ENCODE measurements at places on chromosomes 5 and 9. TPM values are rescaled to one million over a fixed set of nuclear protein-coding genes. Genes with fewer than 3 reads are reported as not detected.
A peak's percentile ranks its signal among the peaks of the same experiment; 100 is the strongest.

DNA sequence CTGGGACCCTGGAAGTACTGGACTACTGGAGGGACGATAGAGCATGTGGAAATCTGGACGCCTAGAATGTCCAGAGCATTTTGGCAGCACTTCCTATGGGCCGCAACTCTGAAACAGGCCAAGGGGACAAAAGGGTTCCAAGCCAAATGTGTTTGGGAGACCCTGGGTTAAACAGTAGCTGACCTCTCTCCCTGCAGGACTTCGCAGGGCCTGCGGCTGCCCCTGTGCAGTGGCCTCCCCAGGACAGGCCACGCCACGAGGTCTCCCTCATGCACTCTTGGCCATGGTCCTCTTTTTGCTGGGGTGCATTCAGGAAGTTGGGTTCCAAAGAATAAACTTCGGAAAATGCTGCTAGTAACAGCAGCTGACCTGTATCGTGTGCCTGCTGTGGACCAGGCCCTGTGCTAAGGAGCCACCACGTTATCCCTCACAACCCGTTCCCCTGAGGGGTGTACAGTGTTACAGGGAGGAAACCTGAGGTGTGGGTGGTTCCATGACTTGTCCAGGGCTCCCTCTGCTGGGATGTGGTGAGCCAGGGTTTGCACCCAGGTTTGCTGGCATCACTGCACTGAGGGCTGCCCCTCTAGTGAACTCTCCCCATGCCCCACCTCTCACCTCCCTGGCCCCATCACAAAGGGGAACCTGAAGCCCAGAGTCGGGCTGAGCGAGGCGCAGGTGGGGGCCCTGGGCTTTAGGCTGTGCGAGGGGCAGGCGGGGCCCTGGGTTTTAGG lies 79.4 kb downstream of the AMBP start:
- DNase-seq: peak; percentile 23

DNA sequence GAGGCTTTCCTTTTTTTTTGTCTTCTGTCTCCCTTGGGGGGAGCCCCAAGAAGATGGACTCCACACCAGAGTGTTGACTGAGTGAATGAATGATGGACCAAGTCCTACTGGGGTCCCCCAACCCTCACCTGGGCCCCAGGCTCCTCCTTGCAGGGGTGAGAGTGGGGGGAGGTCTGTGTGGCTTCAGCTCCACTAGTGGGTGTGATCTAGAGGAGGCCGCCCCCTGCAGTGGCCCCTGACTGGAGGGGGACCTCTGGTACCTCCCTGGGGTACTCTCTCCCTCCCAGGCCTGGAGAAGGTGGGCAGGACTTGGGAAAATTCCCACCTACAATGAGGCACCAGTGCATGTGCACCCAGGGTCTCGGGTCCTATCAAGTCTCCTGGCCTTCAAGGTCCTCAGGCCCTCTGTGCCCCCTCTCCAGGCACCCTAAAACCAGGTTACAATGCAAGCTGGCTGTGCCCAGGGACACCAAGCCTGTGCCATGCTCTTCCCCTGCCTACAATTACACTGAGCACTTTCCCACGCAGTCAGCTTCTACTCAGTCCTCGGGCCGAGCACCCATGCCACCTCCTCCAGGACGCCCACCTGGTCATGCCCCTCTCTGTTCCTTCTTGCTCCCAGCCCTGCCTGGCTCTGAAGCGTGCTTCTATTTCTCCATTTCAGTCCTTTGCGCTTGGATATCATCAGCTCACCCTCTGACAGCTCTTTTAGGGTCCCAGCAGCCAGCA lies 117.2 kb upstream of the PHYKPL start:
- DNase-seq: no peak

GDNF gene
- total RNA-seq: not detected

GRCh38 chr9:82410866-82411265 lies 422.3 kb downstream of the SPATA31D1 start:
- no peak for DNase-seq

GRCh38 chr9:36999728-37000333 lies 34.2 kb downstream of the PAX5 start:
- no peak for DNase-seq

DNA sequence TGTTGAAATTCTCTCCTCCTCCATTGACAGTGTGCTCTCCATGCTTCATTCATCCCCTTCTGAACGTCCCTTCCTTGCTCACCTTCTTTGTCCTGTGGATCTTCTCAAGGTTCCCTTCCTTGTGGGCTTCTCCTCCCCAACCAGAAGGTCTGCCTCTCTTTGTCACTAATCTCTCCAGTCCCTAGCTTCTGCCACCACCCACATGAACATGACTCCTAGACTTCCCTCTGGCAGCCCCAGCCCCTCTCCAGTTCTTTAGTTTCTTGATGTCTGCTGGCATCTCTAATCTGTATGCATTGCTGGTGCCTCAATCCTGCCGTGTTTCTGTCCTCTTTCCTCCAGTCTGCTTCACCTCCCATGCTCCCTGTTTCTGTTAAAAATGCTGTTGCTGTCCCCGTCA lies 79.3 kb downstream of the ARHGAP26 start:
- DNase-seq: no peak

DNA sequence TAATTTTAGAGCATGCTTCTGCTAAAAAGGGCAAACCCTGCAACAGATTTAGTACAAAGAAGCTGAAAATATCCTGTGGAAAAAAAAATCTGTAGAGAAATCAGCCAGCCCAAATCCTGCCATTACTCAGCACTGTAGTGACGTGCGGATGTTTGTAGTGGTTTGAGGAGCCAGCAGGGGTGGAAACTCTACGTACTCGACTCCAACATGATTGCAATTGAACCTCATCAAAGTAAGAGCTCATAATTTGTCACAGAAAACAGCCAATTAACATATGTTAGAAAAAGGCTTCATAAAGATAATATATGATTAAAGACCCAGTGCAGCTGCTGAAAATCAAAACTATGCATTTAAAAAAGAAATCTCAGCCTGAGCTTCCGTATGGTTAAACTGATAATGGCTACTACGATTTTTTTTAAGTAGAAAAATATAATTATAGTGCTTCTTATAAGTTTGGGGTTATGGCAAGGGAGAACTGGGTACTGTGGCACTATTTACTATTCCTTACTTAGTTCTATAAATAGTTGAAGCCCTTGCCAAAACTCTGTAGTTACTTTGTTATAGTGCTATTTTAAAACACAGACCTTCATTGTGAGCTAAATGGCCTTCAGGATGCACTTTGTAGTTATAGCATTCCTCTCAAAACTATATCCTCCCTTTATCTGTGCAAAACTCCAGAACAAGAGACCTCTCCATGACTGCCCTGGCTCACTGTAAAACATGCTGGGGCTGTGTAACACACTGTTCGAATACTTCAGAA lies 49.4 kb downstream of the MEF2C start:
- DNase-seq: no peak

- DNase-seq: no peak
Observed at GRCh38 chr5:68920888-68921287, 172.9 kb upstream of the SLC30A5 start.

CLTB gene
- 247 TPM for total RNA-seq

DNA sequence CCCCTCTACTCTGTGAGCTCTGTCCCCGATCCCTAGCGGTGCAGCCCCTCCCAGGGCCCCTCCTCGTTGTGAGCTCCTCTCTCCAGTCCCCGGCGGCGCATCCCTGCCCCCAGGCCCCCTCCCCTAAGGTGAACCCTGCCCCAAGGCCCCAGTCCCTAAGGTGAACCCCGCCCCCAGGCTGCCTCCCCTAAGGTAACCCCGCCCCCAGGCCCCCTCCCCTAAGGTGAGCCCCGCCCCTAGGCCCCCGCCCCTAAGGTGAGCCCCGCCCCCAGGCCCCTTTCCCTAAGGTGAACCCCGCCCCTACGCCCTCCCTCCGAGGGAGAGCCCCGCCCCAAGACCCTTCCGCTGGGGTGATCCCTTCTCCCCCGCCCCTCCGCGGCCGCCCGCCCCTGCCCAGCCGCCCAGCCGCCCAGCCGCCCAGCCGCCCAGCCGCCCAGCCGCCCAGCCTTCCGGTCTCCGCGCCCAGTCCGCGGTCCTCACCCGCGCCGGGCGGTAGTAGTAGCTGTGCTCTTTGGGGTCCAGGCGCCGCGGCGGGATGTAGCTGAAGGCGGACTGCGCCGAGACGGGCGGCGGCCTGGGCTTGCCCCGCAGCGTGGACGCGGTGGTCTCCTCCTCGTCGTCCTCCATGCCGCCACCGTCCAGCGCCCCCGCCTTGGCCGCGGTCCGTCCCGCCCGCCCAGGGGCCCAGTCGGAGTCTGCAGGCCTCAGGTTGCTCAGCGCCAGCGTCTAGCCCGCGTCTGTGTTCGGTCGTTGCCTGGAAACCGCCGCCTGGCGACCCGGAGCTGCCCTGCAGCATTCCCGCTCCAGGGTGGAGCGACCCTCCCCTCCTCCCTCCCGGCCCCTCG lies at the start of gene CFAP90:
Gene CFAP90, minus strand, starts transcription at position 739 of the 845 bp plus-strand sequence. Its CDS starts 112 bp downstream, at position 627.
- DNase-seq: peak; percentile 93

DNA sequence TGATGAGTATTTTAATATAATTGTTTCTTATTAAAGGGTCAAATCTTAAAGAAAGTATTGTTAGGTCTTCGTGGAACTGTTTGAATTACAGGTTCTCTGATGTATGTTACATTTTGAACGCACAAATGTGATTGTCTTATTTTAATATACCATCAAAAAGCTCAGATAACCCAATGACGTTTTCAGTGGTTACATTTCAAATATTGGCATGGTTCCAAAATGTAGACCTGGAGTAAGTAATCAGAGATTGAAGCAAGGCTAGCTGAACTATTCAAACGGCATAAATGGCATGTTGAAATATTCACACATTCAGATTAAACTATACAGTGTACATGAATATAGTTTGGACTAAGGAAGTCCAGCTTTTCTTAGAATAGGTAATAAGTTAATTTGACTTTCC lies 281.7 kb upstream of the EFNA5 start:
- no peak for DNase-seq

DNA sequence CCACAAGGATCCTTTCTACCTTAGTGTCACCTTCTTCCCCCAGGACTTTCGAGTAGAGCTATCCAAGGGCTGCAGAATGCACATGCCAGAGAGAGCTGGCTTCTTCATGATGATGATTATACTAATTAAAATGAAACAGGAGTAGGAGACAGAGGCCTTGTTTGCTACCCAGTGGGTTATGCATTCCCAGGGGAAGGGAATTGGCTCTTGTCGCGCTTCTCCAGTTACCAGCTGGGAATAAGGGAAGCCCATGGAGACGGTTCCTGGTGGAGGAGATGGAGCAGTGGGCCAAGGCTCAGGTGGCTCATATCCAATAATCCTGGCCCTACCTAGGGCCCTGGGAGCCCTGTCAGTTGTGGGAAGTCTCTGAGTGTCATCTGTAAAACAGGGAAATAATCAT lies 65.1 kb downstream of the WWC1 start:
- no peak for DNase-seq

ARSK gene
- total RNA-seq: not detected

C5orf58 gene
- 0.43 TPM for total RNA-seq

DNA sequence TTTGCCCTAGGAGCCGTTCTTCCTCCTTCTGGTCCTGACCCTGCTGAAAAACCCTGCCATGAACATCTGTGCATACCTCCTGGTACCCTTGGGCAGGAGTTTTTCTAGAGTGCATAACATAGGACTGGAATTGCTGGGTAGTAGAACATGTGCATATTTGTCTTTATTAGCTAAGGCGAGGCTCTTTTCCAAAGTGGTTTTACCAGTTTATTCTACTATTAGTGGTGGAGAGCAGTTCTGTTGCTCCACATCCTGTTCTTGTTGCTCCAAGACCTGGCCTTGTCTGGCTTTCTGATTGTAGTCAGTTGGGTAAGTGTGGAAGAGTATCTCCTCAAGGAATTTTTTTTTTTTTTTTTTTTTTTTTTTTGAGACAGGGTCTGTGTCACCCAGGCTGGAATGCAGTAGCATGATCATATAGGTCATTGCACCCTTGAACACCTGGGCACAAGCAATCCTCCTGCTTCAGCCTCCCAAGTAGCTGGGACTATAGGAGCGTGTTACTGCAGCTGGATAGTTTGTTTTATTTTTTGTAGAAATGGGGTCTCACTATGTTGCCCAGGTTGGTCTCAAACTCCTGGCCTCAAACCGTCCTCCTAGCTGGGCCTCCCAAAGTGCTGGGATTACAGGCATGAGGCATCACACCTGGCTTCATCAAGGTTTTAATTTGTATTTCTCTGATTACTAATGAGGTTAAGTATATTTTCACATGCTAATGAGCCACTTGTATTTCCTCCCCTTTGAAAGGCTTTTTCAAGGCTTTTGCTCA lies 85.2 kb downstream of the SPRY4 start:
- no peak for DNase-seq

GRCh38 chr5:114360357-114360756 lies 1.5 kb upstream of the KCNN2 start:
- DNase-seq: no peak

DNA sequence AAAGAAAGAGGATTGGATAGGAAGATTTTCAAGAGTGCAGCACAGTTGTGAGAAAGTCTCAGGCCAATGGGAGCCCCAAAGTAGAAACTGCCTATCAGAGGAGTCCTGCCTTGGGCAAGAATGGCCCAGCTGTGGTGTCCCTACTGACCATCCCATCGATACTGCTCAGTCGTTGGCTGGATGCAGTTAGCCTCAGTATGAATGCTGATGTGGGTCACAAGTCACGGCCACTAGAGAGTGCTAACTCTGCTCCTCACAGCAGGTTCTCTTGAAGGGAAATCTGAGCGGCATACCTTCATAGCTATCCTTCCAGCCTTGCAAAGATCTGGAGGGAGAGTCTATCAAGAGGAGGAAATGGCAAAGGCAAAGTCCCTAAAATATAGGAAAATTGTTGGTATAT lies 11.6 kb upstream of the CETN3 start:
- DNase-seq: peak; percentile 28

CARTPT gene
- total RNA-seq: 11.4 TPM

DNA sequence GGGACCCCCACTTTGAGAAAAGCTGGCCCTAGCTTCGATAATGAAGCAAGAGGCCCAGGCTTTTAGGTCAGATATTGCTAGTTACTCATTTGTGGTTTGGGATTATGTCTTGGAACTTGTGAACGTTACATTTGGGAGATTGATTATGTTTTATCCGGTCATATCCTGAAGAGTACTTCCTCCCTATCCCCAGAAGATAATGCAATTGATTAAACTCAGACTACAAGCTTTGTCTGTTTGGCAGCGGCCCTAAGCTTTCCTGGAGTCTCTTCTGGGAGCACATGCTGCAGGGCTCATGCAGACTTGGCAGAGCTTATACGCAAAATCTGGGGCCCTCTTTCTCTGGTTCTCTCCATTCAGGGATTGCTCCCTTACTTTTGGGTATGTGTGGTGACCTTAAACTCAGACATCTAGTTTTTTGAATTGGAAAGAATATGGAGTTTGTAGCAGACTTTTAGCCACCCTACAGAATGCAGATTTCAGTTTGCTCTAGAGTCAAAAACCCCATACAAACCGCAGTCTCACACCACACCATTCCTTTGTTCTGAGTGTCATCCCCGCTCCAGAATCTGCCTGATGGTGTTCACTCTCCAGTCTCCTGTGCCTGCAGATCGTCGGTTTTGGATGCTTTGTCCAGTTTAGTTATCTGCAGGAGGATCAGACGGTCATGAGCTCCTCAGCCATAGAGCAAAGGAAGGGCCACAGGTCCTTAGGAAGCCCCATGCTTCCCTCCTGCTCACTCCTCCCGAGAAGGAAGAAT lies 449.5 kb upstream of the TRPC7 start:
- DNase-seq: peak; percentile 70

NR4A3 gene
- 2.5 TPM for total RNA-seq

DNA sequence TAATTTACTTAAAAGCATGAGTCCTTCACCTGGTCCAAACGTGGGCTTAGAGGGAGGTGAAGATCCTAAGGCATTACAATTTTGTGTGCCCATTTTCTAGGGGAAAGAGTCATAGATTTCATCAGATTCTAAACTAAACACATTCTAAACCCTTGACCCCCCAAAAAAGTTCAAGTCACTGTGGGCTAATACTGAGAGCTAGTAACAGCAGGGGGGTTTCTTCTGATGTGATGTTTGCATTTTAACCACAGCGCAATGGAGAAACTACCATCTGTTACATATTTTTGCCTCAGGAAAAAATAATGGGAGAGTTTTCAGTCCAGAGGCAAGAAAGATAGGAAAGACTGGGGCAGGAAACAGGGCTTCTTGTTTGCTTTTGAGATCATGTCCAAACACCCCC lies 110.8 kb upstream of the SLC1A3 start:
- no peak for DNase-seq

TLX3 gene
- not detected for total RNA-seq
